ENCODE measurements at places on chromosomes 2 and 18. TPM values are rescaled to one million over a fixed set of nuclear protein-coding genes. Genes with fewer than 3 reads are reported as not detected.

The CD8B2 gene
- total RNA-seq: not detected

DNA sequence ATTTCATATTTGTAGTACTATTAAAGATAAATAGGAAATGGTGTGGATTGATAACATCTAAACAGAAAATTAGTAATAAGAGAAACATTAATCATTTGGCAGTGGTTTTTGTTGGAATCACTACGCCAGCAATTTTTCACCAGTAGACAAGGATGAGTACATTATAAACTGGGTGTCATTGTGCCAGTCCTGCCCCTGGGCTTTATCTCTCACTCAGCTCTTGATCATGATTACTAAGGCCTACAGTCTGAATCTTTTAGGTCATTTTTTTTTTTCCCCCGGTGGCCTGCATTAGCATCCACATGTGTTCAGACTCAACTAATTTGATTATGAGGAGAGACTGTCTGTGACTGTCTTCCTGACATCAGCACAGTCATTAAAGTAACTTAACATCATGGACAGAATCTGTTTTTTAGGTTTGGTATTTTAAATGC, 16.2 kb downstream of the GULP1 start:
- H3K4me3 ChIP-seq: no peak overlapping the region
- H3K4me1 ChIP-seq: peaks cover 4% of the 10 kb centered on the region
- no peak overlapping the region for H3K27ac ChIP-seq
- no peaks in the 10 kb centered on the region for H3K27me3 ChIP-seq
- no peak for DNase-seq

- no peaks in the 10 kb centered on the region for H3K27me3 ChIP-seq
- H3K4me1 ChIP-seq: no peaks in the 10 kb centered on the region
- no peak for DNase-seq
- no peaks in the 10 kb centered on the region for H3K36me3 ChIP-seq
Observed at GRCh38 chr2:198100346-198100745, 296.0 kb downstream of the PLCL1 start.

GRCh38 chr2:47023332-47023731, 107.7 kb upstream of the MCFD2 start:
- no peak overlapping the region for H3K27ac ChIP-seq
- no peak for DNase-seq
- no peaks in the 10 kb centered on the region for H3K27me3 ChIP-seq
- no peaks in the 10 kb centered on the region for H3K4me1 ChIP-seq

DNA sequence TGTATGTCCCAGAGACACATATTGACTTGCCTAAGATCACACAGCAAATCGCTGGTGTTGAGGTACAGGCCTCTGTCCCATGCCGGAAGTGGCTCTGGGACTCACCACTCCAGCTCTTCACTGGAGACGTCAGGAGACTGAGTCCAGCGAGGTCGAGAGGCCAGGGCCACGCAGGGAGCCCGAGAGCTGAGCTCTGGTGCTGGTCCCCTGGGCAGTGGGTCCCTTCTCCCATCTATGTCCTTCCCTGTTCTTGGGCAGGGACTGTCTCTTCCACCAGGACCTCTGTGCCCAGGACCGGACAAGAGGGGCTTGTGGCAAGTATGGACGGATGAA, 62.4 kb upstream of the TWIST2 start:
- H3K27ac ChIP-seq: peak overlapping the region; percentile 38
- H3K4me1 ChIP-seq: no peaks in the 10 kb centered on the region
- no peaks in the 10 kb centered on the region for H3K36me3 ChIP-seq
- H3K27me3 ChIP-seq: no peaks in the 10 kb centered on the region
- no peak for DNase-seq

The BCL2 gene
- total RNA-seq: 61.1 TPM

All from uterus (tissue), 4 donors.